ENCODE measurements at places on chromosomes 6 and 20.

DNA sequence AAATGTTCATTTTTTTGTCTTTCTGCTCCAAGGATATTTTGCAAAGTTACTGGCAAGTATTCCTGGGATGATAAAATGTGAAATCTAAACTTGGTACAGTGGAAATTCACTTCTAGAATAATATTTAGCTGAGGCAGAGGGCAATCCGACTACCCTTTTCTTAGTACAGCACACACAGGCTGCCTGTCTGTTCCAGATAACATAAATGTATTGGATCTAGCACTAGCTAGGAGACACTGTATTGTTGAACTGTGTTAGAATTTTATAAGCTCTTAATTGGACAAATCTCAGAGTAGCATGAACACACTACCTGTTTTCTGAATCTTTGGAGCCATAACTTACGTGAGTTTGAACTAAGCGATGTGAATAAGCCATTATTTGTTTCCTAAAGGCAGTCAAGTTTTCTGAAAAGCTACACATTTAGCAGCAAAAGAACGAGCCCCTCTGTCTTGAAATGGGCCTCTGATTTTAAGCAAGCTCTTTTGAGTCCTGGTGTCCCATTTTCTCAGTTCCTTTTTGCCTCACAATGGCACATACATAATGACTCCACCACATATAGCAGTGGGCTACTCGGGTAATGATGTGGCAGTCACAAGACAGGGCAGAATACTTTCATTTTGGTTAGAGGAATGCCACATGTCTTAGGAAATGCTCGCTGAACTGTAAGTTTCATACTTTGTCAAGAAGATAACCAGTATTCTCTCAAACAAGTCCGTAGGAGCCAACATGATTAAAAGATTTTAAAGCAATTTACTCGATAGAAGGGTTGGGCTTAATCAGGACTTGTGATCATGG is 116.5 kb upstream of the ESR1 start:
- DNase-seq, result no peak

- DNase-seq, result no peak
Measured at GRCh38 chr6:145548933-145549648, 186.2 kb downstream of the EPM2A start.

DNA sequence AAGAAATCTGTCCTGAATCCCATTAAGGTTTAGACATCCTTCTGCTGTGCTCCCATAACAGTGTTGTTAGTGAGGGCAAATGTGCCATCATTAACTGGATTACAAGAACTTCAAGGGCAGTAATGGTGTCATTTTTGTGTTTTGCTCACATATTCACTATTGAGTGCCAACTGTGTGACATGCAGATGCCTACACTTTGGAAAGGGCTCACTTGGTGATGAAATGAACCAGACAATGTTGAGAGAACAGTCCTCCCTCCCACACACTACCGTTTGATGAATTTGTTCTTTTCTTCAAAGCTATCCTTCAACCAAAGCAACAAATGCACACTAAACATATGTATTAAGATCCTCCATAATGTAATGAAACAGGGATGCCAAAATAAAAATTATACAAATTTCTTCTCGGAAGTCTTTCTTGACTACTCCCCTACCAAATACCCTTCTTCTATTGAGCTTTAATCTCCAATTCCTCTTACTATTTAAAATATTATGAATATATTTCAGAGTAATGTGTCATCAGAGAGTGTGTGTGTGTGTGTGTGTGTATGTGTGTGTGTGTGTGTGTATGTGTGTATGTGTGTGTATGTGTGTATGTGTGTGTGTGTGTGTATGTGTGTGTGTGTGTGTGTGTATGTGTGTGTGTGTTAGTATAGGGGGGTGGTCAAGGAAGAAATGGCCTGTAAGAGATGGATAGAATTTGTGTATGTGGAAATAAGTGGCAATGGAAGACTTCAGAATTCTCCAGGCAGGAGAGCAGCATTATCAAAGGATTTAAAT is 92.3 kb upstream of the ENPP5 start:
- no peak for DNase-seq

- no peak for DNase-seq
Measured at GRCh38 chr20:48933017-48933766, 11.7 kb downstream of the ARFGEF2 start.

DNA sequence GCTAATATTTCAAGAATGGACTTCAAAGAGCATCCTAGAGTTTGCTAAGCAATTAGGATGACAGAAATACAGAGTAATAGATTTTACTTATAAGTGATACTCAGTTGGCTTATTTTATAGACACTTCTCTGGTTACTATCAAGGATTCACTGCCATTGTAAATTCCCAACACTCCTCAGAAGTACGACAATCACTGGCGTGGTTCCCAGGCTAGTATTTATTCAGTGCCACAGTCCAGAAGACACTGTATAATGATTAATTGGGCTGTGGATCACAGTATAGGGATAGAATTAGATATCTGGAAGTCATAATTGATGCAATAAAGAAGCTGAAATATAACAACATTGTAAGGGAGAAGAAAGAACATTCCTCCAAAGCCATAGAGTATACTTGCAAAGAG is 15.7 kb downstream of the MANEA start:
- no peak for DNase-seq

GRCh38 chr6:13485923-13486562 is 1.4 kb downstream of the GFOD1 start:
- no peak for DNase-seq

Measured in stimulated activated CD8-positive, alpha-beta memory T cell treated with anti-CD3 and anti-CD28 coated beads, Interleukin-7, amount 100 ng/mL, for 1 hour (primary cell).